ENCODE measurements at places on chromosomes 7 and 10.

GRCh38 chr10:77116904-77117303 is 520.7 kb downstream of the KCNMA1 start:
- DNase-seq = no peak

DNA sequence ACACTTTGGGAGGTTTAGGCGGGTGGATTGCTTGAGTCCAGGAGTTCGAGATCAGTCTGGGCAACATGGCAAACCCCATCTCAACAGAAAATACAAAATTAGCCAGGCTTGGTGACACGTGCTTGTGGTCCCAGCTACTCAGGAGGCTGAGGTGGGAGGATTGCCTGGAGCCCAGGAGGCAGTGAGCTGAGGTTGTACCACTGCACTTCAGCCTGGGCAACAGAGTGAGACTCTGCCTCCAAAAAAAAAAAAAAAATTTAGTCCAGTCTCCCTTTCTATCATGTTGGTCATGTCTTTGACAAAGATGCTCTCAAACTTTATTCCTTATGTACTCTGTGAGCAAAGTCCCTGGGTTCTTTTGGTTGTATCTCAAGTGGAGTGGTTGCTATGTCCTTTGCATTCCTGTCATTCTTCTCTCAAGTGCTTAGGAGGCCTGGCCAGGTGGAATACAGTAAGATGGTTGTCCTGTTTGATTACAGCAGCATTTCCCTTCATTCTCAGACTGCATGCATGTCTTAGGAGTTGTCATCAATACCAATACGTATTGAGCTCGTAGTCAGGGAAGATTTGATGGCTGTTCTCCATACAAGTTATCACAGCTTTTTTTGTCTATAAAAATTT is 85.7 kb downstream of the MMRN2 start:
- no peak for DNase-seq

- no peak for DNase-seq
These were observed 268.2 kb downstream of the CCDC3 start for GRCh38 chr10:12733271-12733670.

GRCh38 chr10:79994556-79994955 is 45.7 kb upstream of the SFTPD start:
- no peak for DNase-seq

- no peak for DNase-seq
These were observed 63.9 kb downstream of the C1GALT1 start for GRCh38 chr7:7246223-7246622.

DNA sequence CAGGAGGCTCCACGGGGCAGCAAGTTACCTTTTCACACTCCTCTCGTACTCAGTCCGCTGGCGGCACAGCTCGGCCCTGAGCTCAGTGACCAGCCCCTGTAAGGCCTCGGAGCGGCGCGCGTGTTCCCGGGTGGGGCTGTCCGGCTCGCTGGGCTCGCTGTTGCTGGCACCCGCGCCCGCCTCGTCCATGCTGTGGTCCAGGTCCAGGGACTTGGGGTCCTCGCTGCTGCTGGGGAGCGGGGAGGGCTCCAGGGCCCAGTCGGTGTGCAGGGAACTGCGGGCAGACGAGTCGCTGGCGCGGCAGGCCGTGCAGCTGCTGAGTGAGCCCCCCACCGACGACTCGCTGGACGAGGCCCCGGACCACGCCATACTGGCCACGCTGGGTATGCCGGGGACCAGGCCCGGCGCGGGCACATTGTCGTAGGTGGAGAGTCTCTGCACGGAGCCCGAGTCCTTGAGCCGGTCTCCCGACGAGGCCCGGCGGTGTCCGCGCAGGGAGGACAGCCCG is 143.8 kb downstream of the MAPK8 start:
- peak; percentile 53 for DNase-seq

GRCh38 chr7:4683043-4683883 is 1.2 kb downstream of the FOXK1 start:
- DNase-seq = peak; percentile 69

DNA sequence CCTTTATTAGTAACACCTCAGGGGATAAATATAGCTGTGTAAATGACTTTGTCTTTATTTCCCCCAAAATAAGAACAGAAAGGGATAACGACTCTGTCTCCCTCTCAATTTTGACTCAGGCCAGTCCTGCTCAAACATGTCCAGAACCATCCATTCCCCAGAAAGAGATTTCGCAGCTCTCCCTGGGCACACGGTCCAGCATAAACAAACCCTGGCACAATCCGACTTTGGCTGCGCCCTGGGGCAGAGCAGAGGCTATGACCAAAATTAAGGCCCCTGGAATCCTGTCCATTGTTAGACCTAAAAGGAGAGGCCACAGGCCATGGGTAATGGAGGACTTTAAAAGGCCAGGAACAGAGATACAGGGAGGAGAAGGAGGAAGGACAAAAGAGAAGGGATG is 99.1 kb downstream of the PRPF18 start:
- no peak for DNase-seq

DNA sequence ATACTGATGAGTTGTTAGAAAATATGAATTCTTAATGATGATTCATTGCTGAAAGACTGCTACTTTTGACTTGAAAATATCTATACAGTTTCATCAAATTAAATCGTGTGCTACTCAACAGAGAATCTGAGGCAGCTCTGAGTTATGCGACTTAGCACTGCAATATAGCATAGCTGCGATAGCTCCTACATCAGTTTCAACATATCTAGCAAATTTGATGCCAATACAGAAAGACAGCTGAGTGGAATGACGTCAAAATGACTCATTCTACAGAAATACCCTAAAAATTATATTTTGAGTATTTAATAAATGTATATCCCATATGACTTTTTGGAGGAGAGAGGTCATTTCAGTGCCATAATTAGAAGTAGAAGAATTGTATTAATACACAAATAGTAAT is 1.1 kb upstream of the TARP start:
- DNase-seq = no peak
